ENCODE measurements at places on chromosomes 16 and 17. TPM values are rescaled to one million over a fixed set of nuclear protein-coding genes. Genes with fewer than 3 reads are reported as not detected.

The NPIPA2 gene
- total RNA-seq: 5.9 TPM

The EFNB3 gene
- total RNA-seq: 0.32 TPM

The ACSM5 gene
- total RNA-seq: 4.5 TPM

The SNX20 gene
- 9.2 TPM for total RNA-seq

The TVP23A gene
- total RNA-seq: 0.69 TPM

The MEOX1 gene
- total RNA-seq: 1.5 TPM

The FAM171A2 gene
- total RNA-seq: 1.8 TPM

The DUXB gene
- not detected for total RNA-seq

The PCGF2 gene
- total RNA-seq: 59.1 TPM

The C17orf58 gene
- total RNA-seq: 5.3 TPM

The KCNAB3 gene
- total RNA-seq: 5.9 TPM

The CORO6 gene
- 7.7 TPM for total RNA-seq

The HYDIN gene
- 2.7 TPM for total RNA-seq

The DNAH17 gene
- 2.8 TPM for total RNA-seq

The WNK4 gene
- 0.38 TPM for total RNA-seq

The ALOX12 gene
- total RNA-seq: 0.17 TPM

The TMEM97 gene
- 64.4 TPM for total RNA-seq

The WSCD1 gene
- 7.7 TPM for total RNA-seq

The STH gene
- not detected for total RNA-seq

The IRF8 gene
- 43.1 TPM for total RNA-seq

The FBXL19 gene
- 13.4 TPM for total RNA-seq

The NPB gene
- total RNA-seq: 0.55 TPM

The C16orf92 gene
- total RNA-seq: not detected

The PRSS22 gene
- 15.2 TPM for total RNA-seq

The ITPRIPL2 gene
- 68.9 TPM for total RNA-seq

The HOXB5 gene
- 4.4 TPM for total RNA-seq

The WNT3 gene
- total RNA-seq: 3.3 TPM

The KRT222 gene
- 1.3 TPM for total RNA-seq

The RGS11 gene
- 7.8 TPM for total RNA-seq

The KRT10 gene
- total RNA-seq: 36.8 TPM

The CES3 gene
- 3.4 TPM for total RNA-seq

The MT2A gene
- total RNA-seq: 349 TPM

The SLC5A10 gene
- total RNA-seq: not detected

The MSLN gene
- 93.3 TPM for total RNA-seq

The CCDC154 gene
- 4.1 TPM for total RNA-seq

The AURKB gene
- total RNA-seq: 1.4 TPM

The PRSS8 gene
- total RNA-seq: 103 TPM
